ENCODE measurements at places on chromosomes 3 and 15.

GRCh38 chr3:128922804-128923459, 43.5 kb downstream of the ACAD9 start:
- no peak for DNase-seq

DNA sequence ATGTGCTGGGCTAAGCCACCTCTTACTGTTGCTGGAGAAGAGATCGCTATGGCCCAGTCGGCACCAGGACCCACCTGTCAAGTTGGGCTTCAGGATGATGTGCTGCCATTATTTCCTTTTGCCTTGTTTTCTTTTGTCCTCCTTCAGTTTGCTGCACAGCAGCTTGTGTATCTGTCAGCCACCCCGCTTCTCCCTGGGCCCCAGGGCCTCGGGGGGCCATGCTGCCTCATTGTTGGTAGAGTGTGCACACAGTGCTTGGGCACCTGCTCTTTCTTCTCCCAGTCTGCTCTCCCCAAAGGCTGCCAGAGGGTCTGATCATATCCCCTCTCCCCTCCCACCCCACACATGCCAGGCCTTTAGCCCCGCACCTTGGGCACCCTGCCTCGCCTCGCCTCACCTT, 185.5 kb upstream of the ATP10A start:
- no peak for DNase-seq

DNA sequence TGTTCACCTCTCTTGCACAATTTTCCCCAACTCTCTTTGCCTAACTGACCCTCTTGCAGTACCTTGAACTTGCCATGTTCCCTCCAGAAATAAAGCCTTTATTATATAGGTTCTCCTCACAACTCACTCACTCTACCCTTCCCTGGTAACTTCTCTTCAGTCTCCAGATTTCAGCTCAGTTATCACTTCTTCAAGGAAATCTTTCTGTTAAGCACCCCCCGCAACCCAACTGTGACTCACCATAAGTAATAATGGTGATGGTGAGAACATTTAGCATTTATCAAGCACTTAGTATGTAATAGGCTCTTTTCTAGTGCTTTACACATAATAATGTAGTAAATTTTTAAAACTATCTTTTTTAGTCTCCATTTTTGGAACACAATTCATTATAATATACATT, 8.1 kb upstream of the OR5K1 start:
- DNase-seq, result no peak

DNA sequence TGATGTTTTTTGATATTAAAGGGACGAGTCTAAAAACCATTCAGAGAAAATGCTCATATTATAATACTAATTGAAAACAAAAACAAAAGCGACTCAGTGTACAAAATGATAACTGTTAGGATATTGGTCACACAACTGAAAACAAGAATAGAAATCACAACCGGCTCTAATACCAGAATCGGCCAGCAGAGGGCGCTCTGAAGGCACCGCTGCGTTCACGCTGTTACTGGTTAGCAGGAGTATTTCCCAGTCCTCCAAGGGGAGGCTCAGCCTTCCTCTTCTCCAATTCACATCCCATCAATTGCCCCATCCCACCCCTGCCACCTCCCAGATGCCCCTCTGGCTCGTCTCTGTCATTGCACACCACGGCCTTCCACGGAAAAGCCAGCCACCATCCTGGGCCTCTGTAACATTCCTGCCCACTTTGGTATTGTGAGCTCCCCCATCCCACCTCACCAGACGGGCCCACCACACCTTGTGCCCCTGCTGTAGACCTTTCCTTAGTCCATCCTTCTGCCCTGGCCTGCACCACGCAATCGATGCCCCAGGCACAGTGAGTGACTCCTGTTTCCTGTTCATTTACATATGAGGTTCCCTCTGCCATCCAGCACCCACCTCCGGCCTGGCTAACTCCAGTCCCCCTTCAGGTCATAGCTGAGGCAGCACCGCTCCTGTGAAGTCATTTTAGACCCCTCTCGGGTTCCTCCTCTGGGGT, 8.5 kb downstream of the FAM107A start:
- peak; percentile 61 for DNase-seq

DNA sequence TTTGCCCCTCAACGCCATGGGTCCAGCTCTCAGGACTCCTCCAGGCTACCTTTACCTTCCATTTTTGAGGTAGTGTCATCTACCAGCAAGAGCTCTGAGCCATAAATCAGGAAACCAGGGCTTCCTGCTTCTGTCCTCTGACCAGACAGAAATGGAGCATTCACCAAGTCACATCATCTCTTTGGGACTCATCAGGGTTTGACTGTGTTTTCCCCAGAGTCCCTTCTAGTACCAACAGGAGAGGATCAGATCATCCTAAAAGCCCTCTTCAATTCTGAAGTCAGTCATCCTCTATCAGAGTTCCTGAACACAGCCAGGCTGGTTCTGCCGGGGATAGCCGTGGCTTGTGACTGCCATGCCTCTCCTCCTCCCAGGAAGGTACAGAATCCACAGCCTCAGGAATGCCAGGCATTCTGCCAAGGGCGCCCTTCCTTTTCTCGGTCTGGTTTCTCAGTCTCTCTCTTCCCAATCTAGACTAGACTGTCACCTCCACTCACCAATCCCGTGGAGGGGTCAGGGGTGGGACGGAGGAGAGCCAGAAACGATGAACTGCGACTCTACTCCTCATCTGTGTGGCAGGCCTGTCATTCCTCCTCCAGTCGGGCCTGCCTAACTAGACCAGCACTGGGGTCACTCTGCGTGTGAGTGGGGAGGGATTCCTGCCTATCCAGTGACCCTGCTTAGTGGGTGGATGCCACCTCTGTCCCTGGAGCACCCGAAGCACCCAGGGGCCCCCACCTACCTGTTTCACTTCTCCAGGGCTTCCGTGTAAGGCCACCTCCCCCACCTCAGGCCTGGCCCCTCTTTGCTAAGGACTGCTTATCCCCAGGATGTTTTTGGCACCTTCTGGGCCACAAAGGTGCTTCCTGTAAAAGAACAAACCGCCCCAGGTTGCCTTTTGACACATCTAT, 30.9 kb downstream of the CCNL1 start:
- DNase-seq, result no peak

GRCh38 chr3:47399531-47400270, 18.9 kb downstream of the PTPN23 start:
- no peak for DNase-seq

Measured in caudate nucleus (tissue), 63 donors.